Fibroblast of villous mesenchyme (primary cell): ENCODE measurements at places on chromosomes 13 and 19. TPM values are rescaled to one million over a fixed set of nuclear protein-coding genes. Genes with fewer than 3 reads are reported as not detected.

Gene FAM216B
- not detected in 2 replicates for total RNA-seq

Gene KIRREL2
- total RNA-seq = under 0.01 TPM in 1 of 2 replicates, not detected in the other

Gene LIN7B
- total RNA-seq = 4.8 and 6.5 TPM in 2 replicates

Gene ZIC5
- not detected in 2 replicates for total RNA-seq

Gene KIR2DL1
- total RNA-seq = not detected in 2 replicates

Gene FLT1
- total RNA-seq = 12.1 and 23.2 TPM in 2 replicates
